ENCODE measurements at places on chromosomes 4 and X.
A peak's percentile ranks its signal among the peaks of the same experiment; 100 is the strongest.

GRCh38 chr4:131595140-131595539, 1554.0 kb upstream of the PCDH10 start:
- no peak for DNase-seq

DNA sequence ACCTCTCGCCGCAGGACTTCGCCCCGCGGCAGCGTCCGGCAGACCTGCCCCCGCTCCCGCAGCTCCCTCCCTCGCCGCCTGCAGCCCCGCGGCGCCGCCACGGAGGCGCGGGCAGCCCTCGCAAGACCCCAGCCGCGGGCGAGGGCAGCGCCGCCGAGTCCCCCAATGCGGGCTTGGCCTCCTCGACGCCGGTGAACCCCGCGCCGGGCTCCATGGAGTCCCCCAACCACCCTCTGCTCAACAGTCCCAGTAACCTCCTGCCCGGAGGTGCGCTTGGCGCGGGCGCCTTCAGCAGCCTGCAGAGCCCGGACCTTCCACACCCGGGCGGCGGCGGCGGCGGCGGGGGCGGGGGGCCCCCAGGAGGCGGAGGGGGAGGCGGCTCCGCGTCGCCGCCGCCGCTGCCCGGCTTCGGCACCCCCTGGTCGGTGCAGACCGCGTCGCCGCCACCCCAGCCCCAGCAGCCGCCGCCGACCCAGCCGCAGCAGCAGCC, 1.2 kb downstream of the CPEB2 start:
- DNase-seq, result peak; percentile 55

- no peak for DNase-seq
Measured at GRCh38 chrX:123013141-123013540, 170.9 kb upstream of the GRIA3 start.

- no peak for DNase-seq
Measured at GRCh38 chr4:188876881-188877280, 737.6 kb downstream of the TRIML1 start.

DNA sequence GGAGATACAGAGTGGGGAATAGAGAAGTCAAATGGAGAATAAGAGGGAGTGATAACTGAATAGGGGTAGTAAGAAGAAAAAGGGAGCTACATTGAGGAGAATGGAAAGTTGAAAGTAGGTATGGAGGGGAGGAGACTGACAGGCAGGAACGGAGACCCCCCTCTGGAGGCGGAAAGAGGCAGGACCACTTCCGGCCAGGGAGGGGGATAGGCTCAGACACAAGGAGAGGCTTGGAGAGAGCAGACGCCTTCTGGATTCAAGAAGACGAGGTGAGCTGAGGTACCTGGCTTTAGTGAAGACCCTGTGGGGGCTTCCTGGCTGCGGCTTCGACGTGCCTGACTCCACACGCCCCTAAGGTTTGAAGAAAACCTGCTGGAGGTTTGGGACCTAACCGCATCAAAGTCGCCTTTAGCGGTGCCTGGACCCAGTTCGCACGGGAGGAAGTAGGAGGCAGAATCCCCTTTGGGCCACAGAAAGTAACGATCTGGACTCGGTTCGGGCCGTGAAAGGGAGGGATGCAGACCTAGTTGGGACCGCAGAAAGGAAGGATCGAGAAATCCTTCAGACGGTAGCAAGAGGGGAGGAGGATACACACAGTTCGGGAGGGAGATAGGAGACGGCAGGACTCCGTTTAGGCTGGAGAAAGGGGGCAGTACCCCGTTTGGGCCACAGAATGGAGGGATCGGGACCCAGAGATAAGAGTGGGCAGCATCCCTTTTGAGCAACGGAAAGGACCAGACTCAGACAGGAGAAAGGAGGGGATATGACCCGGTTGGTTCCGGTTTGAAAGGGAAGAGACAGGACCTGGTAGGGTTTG, at the start of gene TRO:
TSS of gene TRO (plus strand) at position 215 of the 817 bp plus-strand sequence. CDS start 1,423 bp downstream, outside the sequence.
- no peak for DNase-seq

GRCh38 chrX:25427873-25428555, 412.2 kb upstream of the ARX start:
- no peak for DNase-seq

DNA sequence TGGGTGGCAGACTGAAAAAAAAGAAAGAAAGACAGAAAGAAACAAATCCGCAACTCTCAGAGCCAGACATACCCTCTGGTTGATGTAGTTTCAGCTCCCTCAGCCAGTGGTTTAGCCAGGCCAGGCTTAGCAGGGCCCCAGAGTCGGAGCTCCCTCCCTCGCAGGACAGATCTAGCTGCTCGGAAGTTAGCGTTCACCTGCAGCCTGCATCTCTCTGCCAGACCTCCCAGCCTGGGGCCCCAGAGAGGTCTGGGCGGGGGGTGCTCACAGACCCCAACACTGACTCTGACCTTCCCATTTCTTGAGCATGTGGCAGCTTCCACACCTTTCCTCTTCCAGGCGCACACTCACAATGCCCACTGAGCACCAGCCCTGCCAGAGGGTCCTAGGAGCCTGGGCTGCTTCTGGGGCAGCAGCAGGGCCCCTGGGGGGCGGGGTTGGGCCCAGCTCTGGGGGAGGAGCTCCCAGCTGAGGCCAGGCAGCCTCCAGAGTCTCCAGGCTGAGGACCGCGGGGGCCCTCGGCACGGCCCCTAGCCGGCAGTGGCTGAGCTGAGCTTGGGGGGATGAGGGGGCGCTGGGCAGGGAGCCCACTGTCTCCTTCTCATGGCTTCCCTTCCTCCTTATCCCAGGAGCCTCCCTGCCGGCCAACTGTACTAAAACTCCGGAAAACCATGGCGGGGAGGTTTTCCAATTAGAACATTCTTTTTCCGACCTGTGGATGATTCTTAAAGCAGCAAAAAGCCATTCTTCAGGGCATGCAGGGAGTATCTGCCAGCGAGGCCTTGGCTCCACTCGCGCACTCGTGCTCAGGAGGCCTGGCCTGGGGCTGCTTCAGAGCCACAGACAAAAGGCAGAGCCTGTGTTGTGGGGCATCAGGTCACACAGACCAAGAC, 4.6 kb upstream of the ZNF185 start:
- DNase-seq, result no peak

GRCh38 chr4:3715855-3716630, 50.1 kb upstream of the ADRA2C start:
- DNase-seq, result no peak

GRCh38 chr4:118954246-118954645, 65.6 kb downstream of the SYNPO2 start:
- DNase-seq, result no peak

DNA sequence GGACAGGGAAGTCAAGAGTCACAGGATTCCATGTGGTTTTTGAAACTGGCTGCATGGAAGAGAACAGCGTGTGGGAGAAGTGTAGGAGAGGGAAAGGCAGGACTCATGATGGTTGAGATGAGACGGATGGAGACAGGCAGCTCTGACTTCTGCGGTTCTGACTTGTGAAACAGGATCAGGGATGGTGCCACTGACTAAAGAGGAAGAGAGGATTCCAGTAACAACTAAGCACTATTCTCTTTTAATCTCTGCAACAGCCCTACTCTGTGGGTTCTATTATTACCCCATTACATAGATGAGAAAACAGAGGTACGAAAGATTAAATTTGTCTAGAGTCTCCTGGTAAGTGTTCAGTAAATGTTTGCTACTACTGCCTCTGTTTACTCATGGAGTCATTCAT, 156.3 kb downstream of the CBR4 start:
- DNase-seq, result no peak

- DNase-seq, result no peak
Measured at GRCh38 chrX:18034945-18035344, 173.8 kb upstream of the RAI2 start.

DNA sequence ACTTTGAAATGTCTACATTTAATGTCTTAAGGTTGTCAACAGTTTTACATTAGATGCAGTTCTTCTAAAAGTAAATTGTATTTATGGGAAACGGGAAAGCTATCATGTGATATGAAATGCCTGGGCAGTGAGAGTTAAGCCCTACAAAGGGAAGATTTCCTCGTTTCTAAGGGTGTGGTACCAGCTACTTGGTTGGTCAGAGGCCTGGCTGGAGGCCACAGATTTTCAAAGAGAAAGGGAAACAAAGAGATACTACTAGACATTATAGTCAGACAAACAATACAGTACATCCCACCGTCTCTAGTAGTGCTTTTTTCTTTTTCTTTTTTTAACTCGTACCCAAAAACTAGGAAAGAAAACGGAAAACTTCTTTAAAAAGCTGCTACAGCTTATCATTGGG, 467.8 kb downstream of the PCDH7 start:
- DNase-seq, result no peak

- DNase-seq, result no peak
Measured at GRCh38 chr4:114547340-114548134, 51.1 kb upstream of the UGT8 start.

DNA sequence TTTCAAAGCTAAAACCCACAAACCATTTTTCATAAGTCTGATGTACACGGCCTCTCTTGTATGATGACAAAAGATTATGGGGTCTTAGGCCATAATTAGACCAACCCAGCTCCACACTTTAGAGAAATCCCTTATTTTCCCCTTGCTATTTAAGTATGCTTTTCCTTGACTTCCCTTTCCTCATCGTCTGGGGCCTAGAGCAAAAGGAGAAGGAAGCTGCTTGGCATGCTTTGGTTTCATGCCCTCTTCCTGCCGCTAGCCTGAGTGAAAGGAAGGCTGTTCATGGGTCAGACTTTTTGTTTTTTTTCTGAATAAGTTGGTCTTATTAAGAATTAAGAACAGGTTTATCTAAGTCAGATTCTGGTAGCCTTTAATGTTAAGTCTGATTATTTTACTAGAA, 10.6 kb upstream of the RASGEF1B start:
- no peak for DNase-seq

- no peak for DNase-seq
Measured at GRCh38 chr4:115110191-115111181, 2.9 kb downstream of the NDST4 start.

- no peak for DNase-seq
Measured at GRCh38 chr4:2608291-2608690, 71.8 kb downstream of the FAM193A start.

- peak; percentile 41 for DNase-seq
Measured at GRCh38 chrX:74382613-74383012, 38.7 kb upstream of the SLC16A2 start.

GRCh38 chr4:140690093-140690492, 66.1 kb downstream of the TBC1D9 start:
- no peak for DNase-seq

GRCh38 chrX:67734111-67734753, 190.4 kb downstream of the AR start:
- no peak for DNase-seq

DNA sequence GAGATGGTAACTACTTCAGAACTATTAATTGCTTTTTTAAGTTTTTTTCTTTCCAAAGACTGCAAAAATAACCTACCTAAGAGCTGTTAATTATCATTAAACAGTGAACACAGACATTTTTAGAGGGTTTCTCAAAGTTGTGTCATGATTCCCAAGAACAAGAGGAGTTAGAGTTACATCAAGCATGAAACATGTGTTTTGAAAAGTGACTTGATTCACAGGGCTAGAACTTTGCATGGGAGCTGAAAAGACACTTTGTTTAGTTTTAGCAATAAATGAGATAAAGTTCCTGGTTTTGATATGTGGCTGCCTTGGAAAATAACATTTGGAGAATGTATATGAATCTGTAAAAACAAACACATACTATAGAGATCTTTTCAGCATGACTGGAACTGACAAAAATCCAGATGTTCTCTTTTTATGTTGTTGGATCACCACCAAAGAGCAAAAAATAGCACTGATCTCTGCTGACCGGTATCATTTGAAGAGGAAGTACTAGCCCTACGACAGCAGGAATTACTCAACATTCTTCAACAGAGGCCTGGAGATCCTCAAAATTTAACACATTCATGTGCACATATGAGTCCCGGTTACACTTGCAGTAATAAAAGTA, 173.0 kb upstream of the PCDH18 start:
- DNase-seq, result no peak

DNA sequence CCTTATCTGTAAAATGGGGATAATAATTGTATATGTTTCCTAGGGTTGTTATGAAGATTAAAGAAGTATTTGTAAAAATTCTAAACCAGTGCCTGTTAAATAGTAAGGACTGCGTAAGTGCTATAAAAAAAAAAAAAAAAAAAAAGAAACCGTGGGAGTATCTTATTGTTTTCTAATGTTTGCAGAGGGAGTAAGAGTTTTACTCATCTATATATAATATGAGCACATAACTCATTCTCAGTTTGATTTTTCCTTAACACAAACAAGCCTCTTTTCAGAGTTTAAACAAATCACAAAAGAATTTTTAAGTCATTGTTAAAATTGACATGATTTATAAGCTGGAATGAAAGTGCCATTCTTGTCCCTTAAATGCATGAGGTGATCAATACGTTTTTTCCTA, 104.9 kb downstream of the AMELX start:
- DNase-seq, result no peak

DNA sequence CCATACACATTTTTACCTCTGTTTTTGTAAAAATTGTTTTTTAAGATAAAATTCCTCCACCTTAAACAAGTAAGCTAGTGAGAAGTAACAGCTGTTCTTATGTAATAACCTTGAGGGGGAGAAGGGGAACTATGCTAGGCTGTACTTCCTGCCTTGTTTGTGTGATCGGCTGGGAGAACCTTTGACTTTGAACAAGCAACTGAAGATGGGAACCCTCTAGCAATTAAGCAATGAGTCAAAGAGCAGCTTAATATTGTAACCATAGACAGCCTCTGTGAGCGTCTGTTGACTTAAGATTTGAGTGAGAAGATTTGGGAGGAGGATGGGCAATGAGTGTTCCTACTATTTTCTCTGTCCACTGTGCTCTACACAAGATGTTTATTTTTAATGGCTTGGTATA, 135.1 kb downstream of the SCLT1 start:
- DNase-seq, result no peak

- DNase-seq, result no peak
Measured at GRCh38 chr4:7092026-7092425, 24.2 kb upstream of the GRPEL1 start.

DNA sequence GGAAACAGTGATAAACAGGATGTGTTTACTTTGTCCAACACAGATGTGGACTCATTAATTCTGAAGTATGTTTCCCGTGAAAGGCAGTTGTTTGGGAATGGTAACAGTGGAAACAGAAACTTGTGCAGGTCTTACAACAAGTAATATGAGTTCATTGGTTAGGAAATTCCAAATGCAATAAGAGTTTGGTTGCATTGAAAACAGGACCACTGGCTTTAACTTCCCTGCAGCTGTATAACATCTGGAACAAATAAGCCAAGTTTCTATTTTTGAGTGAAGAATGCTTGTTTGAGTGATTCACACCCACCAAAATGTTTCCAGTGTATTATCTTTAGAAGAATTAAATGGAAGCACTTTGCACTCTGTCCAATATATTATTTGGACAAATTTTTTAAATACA, 82.4 kb upstream of the BMP3 start:
- no peak for DNase-seq

Data from stimulated activated naive B cell treated with anti-CD40 and anti-IgM and Interleukin-4, amounts not matched to agents 10 μg/mL and 1 μg/mL and 100 μg/mL, for 72 hours (primary cell).